NCI-H1417 treated with DMSO at 0.1 percent for 48 hours (cell line): ENCODE measurements at places on chromosomes 3 and 15.

DNA sequence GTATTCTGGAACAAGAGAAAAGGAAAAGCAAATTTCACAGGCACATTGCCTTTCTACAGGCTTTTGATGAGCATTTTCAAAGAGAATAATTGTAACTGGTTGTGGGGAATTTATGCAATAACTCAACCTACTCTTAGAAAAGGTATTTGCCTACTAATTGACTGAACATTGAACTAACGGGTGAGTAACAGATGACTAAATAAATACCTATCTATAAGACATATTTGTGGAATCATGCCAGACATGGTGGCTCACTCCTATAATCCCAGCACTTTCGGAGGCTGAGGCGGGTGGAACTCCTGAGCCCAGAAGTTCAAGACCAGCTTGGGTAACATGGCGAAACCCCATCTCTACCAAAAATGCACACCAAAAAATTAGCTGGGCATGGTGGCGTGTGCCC, 367.7 kb downstream of the CGGBP1 start:
- no peak for DNase-seq

DNA sequence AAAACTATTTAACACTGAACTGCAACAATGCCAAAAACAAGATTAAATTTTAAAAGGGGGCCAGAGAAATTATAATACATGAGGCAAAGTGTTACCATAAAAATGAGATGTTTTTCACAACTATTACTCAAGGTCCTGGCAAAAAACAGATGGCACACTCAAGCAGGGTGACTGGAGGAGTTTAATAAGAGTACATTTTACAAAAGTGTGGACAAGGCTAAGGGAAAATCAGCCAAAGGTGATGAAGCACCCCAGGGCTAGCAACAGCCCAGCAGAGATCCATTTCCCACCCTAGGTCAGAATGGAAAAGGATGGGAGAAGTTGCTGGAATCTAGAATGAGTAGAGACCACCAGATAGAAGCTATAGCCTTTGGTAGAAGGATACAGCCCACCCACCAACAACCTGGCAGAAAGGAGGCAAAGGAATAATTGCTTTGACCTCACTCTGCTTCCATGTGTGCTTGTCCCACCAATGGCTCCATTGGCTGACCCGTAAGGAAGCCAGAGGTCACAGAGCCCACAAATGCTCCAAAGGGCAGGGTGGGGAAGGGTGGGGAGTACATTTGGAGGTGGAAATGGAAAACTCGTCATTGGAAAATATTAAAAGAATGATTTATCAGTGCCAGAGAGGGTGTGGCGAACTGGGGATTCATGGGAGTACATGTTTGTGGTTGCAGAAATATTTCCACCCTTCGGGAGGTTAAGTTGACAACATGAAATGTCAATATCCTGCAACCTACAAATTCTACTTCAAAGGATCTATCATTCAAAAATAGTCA, 161.0 kb upstream of the UBE2E2 start:
- DNase-seq: no peak

DNA sequence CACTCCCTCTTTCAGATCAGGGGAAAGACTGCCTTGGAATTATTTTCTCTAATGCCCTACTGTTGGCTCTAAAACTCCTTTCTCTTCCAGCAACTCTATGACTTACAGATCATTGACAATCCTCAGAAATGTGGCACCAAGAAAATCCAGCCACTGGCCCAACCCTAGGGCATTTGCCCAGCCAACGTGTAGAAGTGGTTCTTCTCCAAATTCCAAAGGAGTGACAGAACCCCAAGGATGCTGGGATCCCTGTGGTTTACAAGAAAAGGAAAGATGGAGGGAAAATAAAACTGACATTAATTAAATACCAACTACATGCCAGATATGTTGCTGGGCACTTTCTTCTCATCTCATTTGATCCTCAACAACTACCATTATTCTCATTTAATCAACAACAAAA, 216.0 kb downstream of the NTRK3 start:
- no peak for DNase-seq

- no peak for DNase-seq
Measured at GRCh38 chr15:69616558-69616957, 163.9 kb downstream of the RPLP1 start.
